ENCODE measurements at places on chromosomes 3 and 15. TPM values are rescaled to one million over a fixed set of nuclear protein-coding genes. Genes with fewer than 3 reads are reported as not detected.

Gene GCNT3
- total RNA-seq, result 1.5 TPM

Gene LEKR1
- total RNA-seq, result 2.2 TPM

DNA sequence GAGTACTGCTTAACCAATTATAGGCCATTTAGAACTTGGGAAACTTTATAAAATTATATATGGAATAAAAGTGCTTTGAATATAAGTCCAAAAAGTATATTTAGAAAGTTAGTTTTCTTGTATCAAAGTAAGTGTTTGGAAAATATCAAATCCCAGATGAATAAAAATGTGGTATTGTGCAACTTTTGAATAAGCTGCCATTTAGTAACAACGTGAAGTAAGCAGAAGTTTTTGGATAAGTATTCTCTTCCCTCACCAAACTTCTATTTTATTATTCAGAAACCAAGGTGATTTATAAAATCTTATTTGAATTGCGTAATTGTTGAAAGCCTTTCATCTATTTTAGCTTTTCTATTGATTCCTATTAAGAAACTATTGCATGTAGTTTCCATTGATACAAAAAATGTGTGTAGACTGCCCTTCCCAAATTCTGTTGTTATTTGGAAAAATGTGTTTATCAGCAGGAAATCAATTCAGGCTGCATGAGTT is 806.2 kb downstream of the NSUN3 start:
- no peak for DNase-seq

- DNase-seq, result no peak
Observed at GRCh38 chr15:44038755-44039191, 156.3 kb downstream of the FRMD5 start.

DNA sequence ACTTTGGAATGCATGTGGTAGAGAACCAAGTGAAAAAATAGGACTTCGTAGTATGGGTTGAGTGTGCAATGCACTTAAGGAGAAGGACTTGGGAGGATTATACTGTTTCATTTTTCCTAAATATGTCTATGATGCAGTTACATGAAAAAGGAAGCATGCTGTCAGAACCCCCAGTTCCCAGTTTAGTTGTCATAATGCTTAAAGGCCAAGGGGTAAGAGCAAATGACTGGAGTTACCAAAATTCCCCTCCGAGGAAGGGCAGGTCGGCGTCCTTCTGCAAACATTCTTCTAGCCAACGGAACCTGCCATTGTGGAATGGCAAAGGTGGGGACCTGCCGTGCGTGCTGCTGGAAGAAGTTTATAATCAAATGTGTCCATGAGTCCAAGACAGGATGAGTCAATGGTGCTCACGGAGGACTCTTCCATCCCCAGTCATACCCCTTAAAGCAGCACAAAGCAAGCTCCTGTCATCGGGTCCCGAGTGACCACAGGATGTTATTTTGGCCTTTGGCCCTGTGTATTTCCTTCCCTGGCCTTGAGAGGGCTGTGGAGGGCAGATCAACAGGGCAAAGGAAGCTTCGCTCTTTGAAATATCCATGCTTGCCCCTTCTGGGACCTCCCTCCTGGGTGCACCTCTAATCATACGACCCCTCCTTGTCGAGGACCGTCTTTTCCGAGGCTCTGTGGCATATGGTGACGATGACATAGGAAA is 93.2 kb downstream of the SLCO3A1 start:
- DNase-seq, result no peak

DNA sequence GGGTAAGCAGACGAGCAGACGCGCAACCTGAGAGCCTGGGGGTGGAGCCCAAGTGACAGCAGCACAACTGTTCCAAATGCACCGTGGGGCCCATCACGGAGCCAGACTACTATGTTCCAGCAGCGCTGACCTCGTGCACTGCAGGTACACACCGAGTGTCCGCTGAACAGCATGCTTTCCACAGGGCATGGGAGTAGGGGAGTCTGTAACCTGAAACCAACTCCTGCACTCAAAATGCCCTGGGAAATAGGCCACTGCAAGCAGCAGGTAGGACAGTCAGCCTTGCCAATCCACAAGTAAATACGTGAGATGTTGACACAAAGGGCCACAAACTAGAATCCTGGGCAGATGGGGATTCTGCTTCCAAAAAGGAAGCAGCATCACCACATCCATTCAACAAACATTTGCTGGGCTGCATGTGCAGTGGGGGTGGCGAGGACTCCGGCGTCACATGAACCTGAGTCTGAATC is 73.9 kb downstream of the TBC1D2B start:
- peak; percentile 89 for DNase-seq

GRCh38 chr3:113079218-113079961 is 88.6 kb downstream of the GTPBP8 start:
- no peak for DNase-seq

Measured in pancreas (tissue), 10 donors.